Foreskin fibroblast (primary cell): ENCODE measurements at places on chromosomes 1 and 21.

DNA sequence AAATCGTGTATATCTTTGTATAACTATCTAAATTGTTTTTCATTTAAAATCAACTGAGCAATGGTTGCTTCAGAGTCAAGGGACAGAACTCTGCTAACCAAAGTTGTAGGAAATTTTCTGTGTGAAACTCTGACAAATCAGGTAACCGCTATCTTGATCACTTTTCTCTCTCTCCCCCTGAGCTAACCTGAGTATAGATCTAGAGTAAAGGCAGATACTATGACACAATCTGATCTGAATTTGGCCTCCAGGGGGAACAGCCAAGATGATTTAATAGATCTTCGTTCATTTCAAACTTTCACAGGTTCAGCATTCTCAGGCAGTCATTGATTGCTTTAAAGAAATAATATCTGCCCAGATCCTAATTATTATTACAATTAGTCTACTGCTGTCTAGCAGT lies 472.8 kb downstream of the NUF2 start:
- no peak for DNase-seq

- DNase-seq, result peak; percentile 50
Measured at GRCh38 chr1:109980324-109981003, 4.1 kb upstream of the AHCYL1 start.

DNA sequence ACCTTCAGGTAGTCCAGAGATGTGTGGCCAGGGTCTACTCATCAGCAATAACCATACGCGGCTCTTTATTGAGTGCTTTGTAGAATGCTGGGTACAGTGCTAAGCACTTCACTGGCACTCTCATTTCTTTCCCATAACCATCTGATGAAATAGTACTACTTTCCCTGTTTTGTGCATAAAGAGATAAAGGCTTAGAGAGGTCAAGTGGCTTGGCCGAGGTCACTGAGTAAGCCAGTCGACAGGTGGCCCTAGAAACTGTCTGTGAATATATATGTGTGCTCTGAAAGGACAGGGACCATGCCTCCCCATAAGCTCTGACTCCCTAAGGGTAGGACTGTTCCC lies 52.8 kb downstream of the NENF start:
- no peak for DNase-seq

DNA sequence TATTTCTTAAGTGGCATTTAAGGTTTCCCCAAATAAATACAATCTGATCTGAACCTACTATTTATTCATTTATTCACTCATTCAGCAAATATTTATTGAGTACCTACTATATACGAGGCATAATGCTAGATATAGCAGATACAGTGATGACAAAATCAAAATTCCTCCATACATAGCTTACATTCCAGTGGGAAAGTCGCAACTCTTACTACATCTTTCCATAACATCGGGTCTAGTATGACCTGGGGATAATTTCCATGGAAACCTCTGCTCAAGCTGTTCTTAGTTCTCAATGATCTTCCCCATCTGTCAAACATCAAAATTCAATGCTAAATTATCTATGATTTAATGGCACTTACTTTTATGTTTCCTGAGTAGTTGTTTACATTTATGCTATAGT lies 70.8 kb upstream of the PRKACB start:
- DNase-seq, result no peak

- peak; percentile 100 for DNase-seq
Measured at GRCh38 chr1:85611856-85612255, 31.3 kb downstream of the CCN1 start.

- DNase-seq, result no peak
Measured at GRCh38 chr1:231826566-231826965, 200.0 kb downstream of the DISC1 start.

- DNase-seq, result no peak
Measured at GRCh38 chr1:223147873-223148272, 4.8 kb upstream of the TLR5 start.

- no peak for DNase-seq
Measured at GRCh38 chr1:176742322-176742721, 279.3 kb downstream of the PAPPA2 start.

DNA sequence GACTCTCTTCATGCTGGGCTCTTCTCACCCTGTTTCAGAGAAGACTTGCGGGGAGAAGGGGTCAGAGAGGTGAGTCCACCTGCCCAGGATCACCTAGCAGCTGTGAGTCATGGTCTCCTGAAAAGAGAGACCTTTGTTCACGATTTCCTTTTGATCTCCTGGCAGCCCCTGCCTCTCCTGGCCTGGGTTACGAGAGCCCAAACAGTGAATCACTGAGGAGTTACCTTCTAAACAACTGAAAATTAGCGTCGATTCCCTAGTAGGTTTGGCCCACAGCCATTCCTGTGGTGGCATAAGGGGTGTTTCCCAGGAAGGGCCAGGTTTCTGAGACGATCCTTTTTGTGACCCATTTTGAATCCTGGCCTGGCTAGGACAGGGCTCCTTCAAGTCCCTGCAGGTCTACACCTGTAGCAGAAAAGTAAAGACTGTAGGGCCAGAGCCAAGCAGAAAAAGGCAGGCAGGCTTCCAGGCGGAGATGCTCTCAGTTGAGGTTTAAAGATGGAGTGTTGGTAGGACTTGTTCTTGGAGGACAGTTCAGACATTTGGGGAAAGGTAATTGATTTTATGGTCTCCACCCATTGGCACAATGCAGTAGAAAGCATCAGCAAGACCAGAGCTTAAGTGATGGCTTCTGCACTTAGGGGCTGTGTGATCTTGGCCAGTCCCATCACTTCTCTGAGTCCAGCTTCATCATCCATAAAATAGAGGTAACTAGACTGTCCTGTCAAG lies 2.1 kb upstream of the PLA2G2E start:
- no peak for DNase-seq

DNA sequence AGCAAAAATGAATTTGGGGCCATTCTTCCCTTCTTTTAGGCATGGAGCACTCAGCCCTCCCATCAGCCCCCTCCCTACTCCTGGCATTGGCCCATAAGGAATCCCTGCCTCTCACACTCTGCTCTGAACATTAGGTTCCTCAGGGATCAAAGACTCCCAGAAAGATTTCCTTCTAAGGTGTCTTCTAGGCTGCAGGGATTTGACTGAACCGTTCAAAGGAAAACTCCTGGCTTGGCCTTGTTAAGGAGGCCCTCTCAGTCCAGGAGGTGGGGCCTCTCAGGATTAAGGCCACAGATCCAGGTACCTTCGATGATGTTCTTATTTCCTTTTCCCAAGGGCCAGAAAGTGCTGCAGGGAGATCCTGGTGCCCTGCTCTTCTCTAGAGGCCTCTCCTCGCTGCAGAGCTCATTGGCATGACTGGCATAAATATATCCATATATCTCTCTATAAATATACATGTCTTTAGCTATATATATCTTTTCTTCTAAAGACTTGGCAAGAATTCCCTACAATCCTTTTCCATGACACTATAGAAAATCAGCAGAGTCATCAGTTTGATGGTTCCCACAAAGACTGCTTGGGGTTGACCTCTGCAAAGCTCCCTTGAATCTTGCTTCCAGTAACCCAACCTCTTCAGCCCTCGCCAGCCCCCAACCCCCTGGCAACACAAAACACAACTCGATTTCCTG lies 59.1 kb downstream of the PLXNA2 start:
- DNase-seq, result peak; percentile 59

GRCh38 chr1:182752077-182752988 lies 37.2 kb upstream of the NPL start:
- peak; percentile 5 for DNase-seq

DNA sequence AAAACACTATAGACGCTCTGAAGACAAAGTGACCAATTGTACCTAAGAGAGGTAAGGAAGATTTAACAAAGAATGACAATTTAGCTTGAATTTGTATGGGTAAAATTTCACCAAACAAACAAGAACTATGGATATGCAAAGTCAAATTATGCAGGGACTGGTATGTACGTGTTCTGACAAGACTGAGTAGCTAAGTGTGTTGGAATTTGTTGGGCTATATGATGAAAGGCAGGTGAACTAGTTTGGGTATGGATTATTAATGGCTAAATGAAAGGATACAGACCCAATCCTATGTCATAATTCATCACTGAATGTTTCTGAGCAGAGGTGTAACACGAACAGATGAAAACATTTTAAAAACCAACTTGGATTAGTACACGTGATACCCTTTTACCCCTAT lies 7.6 kb downstream of the DNTTIP2 start:
- DNase-seq, result no peak
